ENCODE measurements at places on chromosomes 3 and 15.

- DNase-seq: no peak
Measured at GRCh38 chr3:35800960-35801459, 161.7 kb downstream of the ARPP21 start.

- no peak for DNase-seq
Measured at GRCh38 chr3:197795200-197795599, 4.1 kb downstream of the LRCH3 start.

DNA sequence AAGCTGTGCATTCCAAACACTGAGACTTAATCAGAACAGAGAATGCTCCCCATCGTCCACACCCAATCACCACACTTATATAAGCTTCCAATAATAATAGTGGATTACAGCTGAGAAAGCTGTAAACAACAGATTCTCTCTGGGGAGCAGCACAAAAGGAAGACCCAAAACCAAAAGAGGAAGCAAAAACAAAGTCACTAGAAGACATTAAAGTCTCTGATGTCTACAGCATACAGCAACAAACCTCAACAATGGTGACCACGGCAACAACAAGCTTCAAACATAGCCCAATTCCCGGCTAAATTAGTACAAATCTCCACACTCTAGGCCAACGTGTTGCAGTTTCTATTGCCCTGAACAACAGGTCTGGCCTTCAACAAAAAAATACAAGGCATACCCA lies 37.7 kb downstream of the ZDHHC23 start:
- no peak for DNase-seq

DNA sequence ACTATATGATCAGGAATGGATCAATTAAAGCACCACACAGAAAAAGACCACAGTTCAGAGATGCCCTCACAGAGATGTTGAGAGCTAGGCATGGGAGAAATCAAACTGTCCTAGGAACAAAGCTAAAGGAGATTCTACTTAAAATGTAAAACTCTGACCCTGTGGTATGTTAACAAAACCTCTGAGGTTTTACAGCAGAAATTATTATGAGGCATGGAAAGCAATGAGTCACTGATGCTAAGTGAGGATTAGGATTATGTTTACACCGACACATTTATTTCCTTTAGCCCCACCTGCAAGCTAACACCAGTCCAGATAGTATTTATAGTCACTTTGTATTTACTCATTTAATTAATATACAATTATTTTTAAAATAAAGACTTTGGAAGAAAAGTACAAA lies 1242.2 kb downstream of the OTOL1 start:
- no peak for DNase-seq

DNA sequence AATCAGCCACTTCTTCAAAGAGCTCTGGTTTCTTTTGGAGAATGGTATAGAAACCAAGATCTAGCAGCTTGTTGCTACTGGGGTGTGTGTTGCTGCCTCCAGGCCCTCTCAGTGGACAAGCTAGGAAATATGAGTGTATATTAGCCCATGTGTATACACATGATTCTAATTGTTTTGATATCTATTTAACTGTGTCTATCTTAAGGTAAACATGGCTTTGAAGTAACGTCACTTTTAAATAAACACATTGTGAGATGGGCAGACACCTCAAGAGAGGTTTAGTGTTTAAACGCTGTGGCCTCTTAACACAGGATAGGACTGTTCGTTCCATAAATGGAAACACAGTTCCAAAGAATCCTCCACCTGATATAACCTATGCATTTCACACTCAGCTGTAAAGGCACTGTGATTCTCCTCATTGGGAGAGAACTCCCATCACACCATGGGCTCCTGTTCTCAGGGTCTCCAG lies 87.0 kb downstream of the GMPS start:
- no peak for DNase-seq

DNA sequence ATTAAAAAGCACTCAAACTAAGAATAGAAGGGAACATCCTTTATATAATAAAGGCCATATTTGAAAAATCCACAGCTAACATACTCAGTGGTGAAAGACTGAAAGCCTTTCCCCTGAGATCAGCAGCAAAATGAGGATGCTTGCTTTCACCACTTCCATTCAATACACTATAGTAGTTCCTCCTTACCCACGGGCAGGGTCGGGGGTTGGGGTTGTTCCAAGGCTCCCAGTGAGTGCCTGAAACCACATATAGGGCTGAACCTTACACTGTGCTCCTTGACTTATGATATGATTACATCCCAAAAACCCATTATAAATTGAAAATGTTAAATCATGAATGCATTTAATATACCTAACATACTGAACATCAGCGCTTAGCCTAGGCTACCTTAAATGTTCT lies 37.7 kb downstream of the ALDH1L1 start:
- DNase-seq: no peak

DNA sequence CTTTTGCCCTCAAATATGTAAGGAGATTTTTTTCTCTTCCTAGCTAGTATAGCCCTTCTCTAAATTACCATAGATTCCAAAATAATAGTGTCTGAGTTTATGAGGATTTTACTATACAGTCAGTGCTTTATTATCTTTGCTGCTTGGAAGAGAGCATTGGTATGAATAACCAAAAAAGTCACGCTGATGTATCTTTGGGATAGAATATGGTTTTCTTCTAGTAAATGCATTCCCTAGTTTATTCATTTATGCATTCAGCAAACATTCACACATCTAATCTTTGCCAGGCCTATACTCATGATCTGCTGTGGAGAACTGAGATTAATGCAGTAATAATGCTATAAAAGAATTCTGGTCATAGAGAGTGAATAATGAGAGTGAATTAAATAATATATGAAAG lies 225.3 kb upstream of the GOLGA6L4 start:
- no peak for DNase-seq

DNA sequence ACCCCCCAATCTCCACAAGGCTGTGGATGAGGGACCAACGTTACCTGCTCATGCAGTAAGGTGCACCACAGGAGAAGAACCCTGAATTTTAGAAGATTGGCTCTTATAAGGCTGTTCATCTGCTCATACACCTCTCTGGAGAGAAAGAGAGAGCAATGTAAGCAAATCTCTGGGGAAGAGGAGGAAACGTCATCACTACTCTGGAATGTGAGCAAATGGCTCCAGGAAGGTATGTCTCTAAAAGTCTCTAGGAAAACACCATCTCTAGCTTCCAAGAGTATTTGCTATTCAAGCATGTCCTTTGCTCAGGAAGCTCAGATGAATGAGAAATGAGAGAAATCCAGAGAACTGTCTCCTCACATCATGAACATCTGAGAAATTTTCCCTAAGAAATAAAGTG lies 235.4 kb downstream of the TBL1XR1 start:
- no peak for DNase-seq

DNA sequence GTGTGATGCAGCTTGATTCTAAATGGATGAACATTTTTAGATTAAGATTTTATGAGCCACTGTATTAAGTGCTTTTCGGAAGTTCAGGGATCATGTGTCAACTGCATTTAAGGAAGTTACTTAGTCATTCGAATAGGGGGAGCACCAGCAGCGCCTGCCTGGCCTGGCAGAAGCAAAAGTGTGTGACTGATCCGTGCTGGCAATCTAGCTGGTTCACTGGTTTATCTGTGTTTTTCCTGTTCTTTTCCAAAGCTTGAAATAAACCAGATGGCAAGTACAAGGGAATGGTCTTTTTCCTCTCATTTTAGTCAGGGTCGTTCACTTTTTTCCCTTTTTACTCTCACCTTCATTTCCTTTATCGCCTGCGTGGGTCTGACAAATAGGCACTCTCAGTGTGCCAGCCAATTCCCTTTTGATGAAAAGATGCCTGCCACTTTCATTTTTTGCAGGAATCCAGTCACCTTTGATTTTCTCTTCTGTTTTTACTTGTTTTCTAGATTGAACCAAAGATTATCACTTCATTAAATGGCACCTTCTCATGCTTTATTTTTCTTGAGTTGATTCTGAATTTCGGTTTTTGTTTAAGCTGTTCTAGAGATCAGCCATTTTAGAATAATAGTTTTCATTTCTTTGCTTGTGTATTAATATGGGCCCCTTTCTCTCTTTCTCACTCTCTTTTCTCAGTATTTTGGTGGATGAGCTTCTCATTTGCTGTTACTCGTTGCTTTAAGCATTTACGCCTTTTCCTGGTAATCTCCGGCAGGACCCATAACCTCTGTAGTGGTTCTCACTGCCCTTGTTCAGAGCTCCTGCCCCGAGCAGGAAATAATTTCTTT lies 2.8 kb downstream of the ABHD2 start:
- DNase-seq: peak; percentile 51

DNA sequence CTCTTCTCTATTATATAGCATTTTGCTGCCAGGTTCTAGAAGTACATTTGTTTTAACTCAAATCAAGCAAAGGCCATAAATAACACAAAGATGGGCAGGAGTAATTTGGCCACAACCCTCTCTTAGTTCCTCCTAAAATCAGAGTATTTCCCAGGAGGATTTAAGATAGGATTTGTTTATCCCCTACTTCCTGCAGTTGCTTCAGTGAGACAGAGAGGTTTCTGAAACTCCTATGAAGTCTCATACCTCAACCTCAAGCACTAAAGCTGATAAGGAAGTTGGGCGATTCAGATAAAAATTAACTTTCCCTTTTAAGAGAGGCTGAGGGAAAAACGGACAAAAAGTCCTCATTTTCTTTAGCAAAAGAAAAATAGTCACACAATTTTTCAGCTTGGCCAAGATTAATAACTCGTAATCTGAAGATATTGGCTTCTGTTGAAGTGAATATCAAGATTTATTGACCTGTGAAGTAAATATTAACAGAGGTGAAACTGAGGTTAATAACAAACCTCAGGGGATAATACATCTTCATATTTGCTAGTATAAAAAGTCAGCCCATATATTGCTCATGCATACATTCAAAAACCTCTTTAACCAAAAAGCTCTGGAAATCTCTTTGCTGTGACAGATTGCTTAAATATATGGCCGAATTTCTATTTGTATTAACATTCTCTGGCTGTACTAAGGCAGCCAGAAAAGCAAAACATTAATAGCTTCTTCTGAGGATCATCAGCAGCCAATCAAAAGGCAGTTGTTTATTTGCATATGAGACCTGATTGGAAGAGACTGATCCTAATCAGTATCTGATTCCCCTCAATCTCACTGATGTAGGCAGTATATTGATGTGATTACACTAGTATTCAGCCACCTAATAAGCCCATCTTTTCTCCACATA lies 90.6 kb upstream of the GADL1 start:
- DNase-seq: no peak

DNA sequence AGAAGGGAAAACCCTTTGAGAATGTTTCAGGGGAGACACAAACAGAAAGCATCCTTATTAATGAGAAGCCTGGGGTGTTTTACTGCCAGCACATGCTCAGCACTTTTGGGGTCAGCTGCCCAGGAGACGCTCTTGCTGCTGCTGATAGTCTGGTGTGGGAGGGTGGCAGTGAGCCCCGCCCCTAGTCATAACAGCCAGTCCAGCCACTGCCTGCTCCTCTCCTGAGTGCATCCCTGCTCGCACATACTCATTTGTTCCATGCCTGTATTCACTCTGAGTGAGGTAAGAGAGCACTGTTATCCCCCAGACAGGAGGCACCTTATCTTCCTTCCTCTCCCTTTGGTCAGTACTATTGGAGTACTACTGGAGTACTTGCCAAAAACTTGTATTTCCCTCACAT lies 101.3 kb downstream of the ETFA start:
- no peak for DNase-seq

GRCh38 chr3:49554633-49555265 lies 472 bp downstream of the BSN start:
- peak; percentile 66 for DNase-seq

DNA sequence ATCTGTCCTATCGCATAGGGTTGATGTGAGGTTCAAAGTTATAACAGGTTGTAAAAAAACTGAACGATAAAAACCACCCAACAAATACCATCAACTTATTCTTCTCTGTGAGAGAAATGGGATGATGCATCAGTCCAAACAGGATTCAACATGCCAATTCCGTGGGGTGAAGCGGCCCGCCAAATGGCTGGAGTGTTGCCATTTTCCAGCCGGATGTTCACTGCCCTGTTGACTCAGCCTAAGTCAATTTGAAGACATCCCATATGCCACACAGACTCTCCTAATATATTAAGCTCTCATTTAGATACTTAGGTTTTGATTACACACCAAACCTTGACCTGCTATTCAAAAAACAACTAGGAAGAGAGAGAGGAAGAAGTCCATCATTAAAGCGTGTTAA lies 311.1 kb downstream of the VPS13C start:
- no peak for DNase-seq

GRCh38 chr3:171258316-171258715 lies 201.9 kb downstream of the TNIK start:
- DNase-seq: no peak

DNA sequence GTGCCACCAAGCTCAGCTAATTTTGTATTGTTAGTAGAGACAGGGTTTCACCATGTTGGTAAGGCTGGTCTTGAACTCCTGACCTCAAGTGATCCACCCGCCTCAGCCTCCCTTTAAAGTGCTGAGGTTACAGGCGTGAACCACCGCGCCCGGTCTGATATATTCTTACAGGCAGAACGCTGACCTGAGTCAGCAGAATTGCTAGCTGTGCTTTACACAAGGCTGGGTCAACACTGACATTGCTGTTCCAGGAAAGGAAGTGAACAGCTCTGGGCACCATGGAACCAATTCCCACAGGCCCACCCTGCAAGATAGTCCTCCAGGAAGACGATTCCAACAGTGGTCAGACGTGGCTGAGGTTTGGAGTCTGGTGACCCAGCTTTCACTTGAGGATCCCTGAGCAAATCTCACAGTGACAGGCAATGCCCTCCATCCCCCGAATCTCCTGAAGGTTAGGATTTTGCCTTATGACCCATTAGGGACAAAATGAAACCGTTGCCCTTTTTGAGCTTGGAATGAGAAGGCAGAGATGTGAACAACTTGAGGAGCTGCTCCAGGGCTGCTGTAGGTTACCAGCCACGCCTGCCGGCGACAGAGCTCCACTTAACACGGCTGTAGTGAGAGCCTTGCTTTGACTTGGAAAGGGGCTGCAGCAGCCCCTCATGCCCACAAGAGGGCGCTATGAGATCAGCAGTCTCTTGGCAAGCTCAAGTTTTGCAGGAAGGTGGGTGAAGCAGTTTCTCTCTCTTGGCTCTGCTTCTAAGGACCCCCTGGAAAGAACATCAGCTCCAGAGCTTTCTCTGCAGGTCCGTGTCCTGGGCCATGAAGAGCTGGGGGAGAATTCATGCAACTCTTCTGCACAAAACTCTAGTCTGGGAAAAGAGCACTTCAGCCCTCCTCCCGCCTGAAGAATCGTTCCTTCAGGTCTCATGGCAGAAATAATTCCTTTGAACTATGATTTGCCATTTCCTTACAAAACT lies 74.1 kb downstream of the SENP2 start:
- peak; percentile 77 for DNase-seq

DNA sequence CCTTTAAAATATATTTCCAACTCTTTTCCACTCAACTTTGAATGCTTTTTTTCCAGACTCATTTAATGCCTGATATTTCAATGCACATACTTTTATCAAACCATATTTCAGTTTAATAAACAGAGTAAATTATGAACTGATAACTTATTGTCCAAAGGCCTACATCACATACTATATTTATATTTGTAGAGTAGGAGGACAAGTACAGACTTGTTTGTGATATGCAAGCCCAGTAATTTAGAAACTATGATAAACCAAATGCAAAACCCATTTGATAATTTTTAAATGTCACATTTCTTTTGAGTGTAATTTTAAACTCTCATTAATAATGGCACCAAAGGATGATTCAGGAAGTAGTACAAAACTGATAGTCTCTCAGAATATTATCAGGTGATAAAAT lies 3.3 kb downstream of the RFX7 start:
- no peak for DNase-seq

- DNase-seq: no peak
Measured at GRCh38 chr15:70505936-70506912, 257.1 kb downstream of the UACA start.
